Activated CD8-positive, alpha-beta memory T cell treated with anti-CD3 and anti-CD28 coated beads for 1 hour (primary cell): ENCODE measurements at places on chromosomes 1 and 21.

DNA sequence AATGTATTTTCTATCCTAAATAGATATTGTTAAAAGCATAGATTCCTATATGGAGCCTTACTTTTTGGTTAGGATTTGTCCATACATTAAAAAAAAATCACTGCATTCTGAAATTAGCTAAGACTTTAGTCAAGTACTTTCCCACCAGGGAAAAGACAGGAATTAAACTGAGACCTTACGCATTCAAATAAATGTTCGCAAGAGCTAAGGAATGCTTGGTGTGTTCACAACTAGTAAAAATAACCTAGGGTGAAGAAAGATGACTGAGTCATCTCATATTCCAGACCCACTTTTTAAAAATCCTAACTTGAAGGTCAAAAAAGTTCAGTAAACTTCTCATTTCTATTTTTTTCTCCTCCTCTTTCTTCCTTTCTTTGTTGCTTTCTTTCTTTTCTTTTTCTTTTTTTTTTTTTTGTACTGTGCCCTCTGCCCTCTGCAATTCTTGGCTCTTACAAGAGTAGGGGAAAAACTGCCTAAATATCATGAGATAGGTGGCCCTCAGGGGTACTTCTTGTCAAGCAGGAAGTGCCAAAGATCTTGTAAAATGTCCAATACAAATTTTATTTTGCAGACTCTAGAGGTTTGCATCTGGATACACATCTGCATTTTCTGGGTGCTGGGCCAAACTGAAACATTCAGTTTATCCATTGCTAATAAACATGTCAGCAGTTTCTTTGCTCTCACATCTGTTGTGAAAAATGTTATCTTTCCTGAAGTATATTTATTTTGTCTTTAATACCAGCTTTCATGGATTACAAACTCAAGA lies 121.4 kb upstream of the GORAB start:
- no peak for DNase-seq

- no peak for DNase-seq
Measured at GRCh38 chr1:165173409-165173808, 183.1 kb downstream of the LMX1A start.

DNA sequence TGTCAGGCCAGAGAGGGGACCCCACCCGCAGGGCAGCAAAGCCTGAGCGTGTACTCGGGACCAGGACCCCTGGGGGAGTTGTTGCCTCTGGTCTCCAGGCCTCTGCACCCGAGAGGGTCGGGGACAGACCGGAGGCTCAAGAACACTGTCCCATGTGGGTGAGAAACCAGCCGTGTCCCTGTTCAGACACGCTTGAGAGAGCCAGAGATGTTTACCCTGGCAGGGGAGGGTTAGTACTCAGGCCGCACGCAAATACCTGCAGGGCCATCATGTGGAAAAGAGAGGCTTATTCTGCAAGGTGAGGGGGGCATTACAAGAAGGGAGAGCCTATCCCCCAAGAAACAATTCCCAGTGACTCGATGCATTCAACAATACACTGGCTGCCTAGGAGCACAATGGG lies 74.0 kb upstream of the ARHGEF16 start:
- DNase-seq: no peak

DNA sequence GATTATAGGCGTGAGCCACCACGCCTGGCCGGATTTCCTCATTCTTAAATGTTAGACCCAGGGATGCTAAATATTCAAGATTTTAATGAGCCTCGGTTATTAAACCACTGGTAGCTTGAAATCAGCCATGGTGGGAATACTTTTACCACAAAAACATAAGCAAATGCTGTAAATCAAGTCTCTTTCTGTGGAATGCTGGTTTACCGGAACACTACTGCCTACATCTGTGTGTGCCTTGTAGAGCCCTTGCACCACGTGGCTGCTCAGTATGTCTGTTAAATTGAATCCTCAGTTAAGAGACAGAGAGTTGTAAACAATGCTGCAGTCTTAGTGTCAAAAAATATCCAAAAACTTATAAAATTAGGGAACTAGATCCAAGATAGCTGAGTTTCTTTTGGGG lies 26.8 kb upstream of the CNN3 start:
- no peak for DNase-seq
